Epithelial cell of umbilical artery (primary cell): ENCODE measurements at places on chromosomes 13 and 19. TPM values are rescaled to one million over a fixed set of nuclear protein-coding genes. Genes with fewer than 3 reads are reported as not detected.

Gene PSG1
- total RNA-seq, result not detected in 2 replicates

Gene SIGLEC12
- total RNA-seq, result not detected in 2 replicates

Gene SLC25A42
- total RNA-seq, result 2.3 and 2.9 TPM in 2 replicates

Gene ZIC5
- total RNA-seq, result not detected in 2 replicates

Gene ZNF221
- 3.2 and 10.6 TPM in 2 replicates for total RNA-seq

Gene CEACAM4
- not detected in 2 replicates for total RNA-seq

Gene RAD23A
- total RNA-seq, result 50.0 and 66.1 TPM in 2 replicates

Gene ATCAY
- total RNA-seq, result not detected in 2 replicates

Gene SEMA6B
- 70.5 and 71.8 TPM in 2 replicates for total RNA-seq
